ENCODE measurements at places on chromosomes 16 and 17. TPM values are rescaled to one million over a fixed set of nuclear protein-coding genes. Genes with fewer than 3 reads are reported as not detected.

Gene NLRC3
- 0.11 TPM for total RNA-seq

Gene MYH2
- total RNA-seq = not detected

Gene HSPB9
- not detected for total RNA-seq

Gene SLC52A1
- total RNA-seq = not detected

Gene KRTAP4-6
- total RNA-seq = not detected

Gene PTX4
- not detected for total RNA-seq

Gene EARS2
- total RNA-seq = 31.3 TPM

Gene PDE6G
- 0.35 TPM for total RNA-seq
